OCI-LY7 (cell line): ENCODE measurements at places on chromosomes 6 and 20. TPM values are rescaled to one million over a fixed set of nuclear protein-coding genes. Genes with fewer than 3 reads are reported as not detected.

The IYD gene
- not detected in 2 replicates for total RNA-seq

The CST4 gene
- total RNA-seq = not detected in 2 replicates

The RALGAPA2 gene
- total RNA-seq = 17.8 and 20.2 TPM in 2 replicates

The POU5F1 gene
- 0.86 and 1.4 TPM in 2 replicates for total RNA-seq

The OR2B6 gene
- not detected in 2 replicates for total RNA-seq

The VSX1 gene
- total RNA-seq = not detected in 2 replicates

The TPBG gene
- not detected in 2 replicates for total RNA-seq

The BANF2 gene
- not detected in 2 replicates for total RNA-seq

The KCNQ5 gene
- total RNA-seq = 25.8 and 26.1 TPM in 2 replicates

DNA sequence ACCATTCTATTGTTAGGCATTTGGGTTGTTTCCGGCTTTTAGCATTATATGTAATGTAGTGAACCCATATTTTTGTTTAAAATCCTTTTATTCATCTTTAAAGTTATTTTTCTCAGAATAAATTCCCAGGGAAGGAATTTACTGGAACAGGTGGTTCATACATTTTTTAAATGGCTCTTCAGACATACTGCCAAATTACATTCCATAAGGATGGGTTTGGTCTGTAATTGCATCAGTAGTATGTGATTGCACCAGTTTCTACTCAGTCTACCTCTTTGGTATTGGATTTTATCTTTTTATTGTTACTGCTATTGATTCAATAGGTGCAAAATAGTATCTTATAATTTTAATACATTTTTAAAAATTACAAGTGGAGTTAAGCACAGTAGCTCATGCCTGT, 27.2 kb downstream of the BRPF3 start:
- DNase-seq = no peak

- no peak for DNase-seq
Observed at GRCh38 chr6:158796353-158796752, 22.8 kb downstream of the EZR start.

- peak; percentile 22 for DNase-seq
Observed at GRCh38 chr6:166341977-166342348, 382 bp downstream of the SFT2D1 start.

DNA sequence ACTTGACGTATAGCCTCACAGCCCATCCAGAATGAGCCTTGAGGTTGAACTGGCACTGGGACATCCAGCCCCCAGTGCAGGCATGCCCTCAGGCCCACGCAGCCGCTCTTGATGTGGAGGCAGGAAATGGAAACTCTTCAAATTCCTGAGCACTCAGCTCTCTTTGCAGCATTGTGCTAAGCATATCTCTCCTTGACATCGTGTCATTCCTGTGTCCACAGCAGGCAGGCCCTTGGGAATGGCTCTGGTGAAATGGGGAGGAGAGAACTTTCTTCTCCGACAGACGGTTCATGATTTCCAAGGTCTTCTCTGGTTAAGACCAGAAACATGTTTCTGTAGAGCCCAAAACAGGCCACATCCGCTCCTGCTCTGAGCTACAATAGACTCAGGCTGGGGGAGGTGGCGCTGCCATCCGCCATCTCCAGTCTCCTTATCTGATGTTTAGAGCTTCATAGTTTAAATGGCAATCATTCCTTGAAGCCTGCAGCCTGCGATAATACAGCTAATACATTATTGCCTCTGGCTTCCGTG, 248.8 kb downstream of the CDH4 start:
- no peak for DNase-seq

- no peak for DNase-seq
Observed at GRCh38 chr6:22754061-22754460, 184.7 kb downstream of the HDGFL1 start.

DNA sequence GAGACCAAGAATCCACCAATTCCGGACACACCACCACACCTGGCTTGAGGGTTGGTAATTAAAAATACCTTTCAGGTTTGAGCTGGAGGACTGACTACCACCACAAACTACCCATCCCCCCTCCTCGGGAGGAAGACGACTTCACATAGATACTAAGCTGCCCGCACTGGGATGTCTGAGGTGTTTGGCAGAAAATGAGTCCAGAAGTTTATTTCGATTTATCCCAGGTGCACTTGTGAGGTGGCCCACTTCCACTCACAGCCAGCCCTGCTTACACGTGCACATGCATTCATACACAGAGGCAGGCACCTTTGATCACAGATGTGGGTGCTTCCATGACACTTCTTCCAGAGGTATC, 187.1 kb downstream of the ID4 start:
- no peak for DNase-seq

DNA sequence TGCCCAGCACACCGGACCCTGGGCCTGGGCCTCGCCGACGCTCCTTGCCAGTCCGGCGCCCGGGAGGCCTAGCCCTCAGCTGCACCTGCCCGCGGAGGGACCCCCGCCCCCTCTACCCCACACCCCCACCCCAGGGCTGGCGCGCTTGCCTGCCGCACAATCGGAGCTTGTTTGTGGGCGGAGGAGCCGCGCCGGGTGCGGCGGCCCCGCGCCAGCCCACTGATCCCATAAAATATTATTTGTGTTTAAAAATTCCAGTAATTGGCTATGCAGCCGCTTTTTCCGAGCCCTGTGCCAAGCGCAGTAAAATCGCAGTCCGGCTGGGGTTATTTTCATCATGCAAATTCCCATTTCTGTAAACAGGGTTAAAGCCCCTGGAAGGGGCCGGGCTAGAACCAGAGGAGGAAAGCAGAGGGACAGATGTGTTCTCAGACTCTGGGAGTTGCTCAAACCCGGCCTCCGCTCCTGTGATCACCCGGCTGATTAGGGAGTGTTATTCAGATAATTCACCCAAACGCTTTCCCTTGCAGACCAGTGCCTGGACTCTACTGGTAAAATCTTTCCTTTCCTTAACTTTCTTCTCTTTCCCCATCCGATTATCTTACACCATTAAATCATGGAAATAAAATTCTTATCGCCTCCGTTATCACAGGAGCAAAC, 93.1 kb downstream of the NCR2 start:
- no peak for DNase-seq

DNA sequence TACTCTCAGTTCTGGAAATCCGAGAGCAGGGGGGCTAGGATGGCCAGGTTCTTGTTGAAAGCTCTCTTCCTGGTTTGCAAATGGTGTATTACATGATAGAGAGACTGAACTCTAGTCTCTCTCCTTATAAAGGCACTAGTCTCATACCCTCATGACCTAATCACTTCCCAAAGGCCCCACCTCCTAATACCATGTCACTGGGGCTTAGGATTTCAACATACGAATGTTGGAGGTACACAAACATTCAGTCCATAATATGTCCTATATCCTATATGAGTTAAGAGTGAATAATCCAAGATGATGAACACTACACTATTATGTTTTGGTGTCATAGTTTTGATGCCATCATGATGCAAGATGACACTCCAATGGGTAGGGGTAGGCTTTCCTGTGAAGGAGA, 20.0 kb upstream of the TXLNB start:
- DNase-seq = no peak
